ENCODE measurements at places on chromosomes 5 and 9.

GRCh38 chr5:133256276-133256675 is 204.5 kb downstream of the HSPA4 start:
- ATAC-seq, result no peak

GRCh38 chr9:136947028-136947891 is 2.2 kb downstream of the C8G start:
- no peak for ATAC-seq

DNA sequence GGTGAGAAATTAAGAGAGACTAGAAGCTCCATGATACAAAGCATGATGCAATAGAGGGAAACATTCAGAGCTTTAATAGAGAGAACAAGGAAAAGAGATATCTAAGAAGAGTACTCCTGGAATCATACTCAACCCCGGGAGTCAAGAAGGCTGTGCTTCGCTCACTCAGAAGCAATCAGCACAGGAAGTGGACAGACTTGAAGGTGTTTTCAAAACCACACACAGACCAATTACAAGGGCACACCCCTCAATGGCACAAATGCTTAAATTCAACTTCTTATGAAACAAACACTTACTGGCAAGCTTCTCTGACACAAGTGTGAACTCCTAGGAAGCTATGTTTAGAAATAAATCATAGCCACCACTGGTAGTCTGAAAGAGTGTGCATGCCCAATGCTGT is 462.3 kb downstream of the GABRG2 start:
- no peak for ATAC-seq

- ATAC-seq, result peak; percentile 27
Observed at GRCh38 chr9:97768746-97769145, 71.6 kb upstream of the XPA start.

DNA sequence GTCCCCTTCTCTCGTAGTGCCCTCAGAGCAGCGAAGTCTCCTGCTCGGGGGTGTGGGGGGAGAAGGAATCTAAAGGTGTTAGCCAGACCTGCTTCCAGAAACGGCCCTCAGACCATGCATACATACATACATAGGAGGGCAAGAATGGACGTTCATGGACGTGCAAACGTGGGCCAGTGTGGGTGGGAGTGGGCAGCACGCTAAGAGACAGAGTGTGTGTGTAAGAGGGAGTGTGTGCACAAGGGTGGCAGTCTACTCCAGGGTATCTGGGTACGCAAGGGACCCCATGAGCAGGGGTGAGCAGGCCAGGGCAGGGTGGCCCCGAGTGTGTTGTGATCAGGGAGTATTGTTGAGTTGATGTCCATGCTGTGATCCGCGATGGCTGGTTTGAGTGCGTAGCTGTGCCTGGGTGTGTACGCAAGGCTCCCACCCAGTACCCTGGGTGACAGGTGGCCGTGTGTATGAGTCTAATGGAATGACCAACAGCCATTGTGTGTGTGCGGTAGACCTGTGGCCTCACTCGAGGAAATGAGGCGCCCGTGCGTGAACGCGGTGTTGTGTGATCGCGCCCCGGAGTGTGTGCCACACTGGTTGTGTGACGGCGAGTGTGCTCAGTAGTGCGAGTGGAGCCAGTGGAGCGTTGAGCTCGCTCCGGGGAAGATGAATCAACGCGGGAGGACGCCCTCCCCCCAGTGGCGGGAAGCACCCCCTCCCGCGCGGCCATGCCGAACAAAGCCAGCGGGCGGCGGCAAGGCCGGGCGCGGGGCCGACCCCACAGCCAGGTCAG is 826 bp downstream of the GPRIN1 start:
- peak; percentile 64 for ATAC-seq

GRCh38 chr9:109477258-109478050 is 20.7 kb downstream of the PTPN3 start:
- ATAC-seq, result peak; percentile 56

DNA sequence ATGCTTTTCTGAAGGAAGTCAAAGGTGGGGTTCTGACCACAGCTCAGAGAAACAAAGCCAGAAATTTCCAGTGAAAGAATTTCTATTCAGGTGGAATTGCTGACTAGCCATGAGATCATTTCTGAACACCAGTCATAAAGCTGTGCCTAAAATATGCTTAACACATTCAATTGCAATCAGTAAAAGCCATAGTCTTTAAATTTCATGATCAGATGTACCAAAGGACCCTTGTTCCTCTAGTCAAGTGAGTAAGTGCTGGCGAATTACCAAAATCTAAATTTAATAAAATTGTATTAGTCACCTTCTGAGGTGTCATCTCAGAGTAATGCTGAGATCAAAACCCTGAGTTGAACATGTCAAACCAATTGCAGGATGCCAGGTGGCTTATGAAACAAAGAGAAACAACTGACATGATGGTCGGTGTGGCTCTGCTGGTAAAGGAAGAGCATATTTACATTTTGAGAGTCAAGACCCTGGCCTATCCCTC is 334.2 kb upstream of the CCNH start:
- ATAC-seq, result peak; percentile 54

DNA sequence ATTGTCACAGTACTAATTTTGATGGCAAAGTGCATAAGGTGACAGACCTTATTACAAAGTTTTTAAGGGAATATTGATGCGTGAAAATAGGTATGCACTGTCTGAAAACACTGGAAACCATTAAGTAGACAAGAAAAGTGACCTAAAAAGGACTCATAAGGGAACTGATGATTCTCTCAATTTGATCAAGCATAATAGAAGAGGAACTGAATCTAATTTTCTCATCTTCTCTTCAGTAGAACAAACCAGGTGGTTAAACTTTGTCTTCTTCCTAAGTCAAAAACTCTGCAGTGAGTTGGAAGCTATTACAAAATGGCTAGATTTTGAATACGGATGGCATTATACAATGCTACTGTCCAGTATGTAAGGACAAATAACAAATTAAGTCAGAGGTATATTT is 53.4 kb downstream of the RNF145 start:
- ATAC-seq, result no peak

- no peak for ATAC-seq
Observed at GRCh38 chr5:34690898-34691297, 34.8 kb downstream of the RAI14 start.

DNA sequence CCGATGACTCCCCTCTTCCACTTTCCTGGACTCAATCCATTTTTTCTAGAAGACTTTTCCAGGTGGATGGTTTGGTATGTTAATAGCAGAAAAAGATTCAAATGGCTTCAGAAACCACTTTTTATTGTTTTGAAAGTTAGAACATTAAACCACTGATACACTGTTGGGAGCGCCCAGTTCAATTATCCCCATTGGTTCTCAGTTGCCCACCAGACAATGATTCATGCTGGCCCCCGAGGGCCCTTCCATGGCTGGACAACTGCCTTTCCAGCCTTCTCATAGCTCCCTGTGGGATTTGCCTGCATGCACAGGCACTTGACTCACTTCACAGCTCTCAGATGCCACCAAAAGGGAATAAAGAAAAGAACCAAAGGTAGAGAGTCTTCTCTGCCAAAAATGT is 21.3 kb upstream of the ANKRD34B start:
- no peak for ATAC-seq

DNA sequence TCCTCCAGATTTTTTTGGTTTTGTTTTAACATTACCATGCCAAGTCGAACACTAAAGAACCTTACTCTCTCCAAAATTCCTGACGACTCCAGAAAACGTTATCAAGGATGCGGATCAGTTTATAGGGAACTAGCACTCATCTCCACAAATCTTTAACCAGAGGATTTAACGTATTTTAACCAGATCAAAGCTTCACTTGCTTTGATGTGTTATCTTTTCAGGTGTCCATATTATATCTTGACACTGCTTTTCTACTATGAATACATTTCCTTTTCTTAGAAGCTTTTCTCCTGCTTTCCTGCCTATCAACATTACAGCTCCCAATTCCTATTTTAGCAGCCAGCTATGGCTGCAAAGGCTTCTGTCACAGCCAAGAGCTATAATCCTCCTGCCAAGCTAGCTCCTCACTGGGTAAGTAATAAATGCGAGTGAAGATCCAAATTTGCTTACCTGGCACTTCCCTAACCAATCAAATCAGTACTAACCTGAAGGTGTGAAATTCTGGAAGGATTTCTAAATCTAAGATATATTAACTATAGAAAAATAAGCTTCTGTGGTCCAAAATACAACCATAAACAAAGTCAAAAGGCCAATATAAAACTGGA is 60.2 kb downstream of the CDC14B start:
- no peak for ATAC-seq

DNA sequence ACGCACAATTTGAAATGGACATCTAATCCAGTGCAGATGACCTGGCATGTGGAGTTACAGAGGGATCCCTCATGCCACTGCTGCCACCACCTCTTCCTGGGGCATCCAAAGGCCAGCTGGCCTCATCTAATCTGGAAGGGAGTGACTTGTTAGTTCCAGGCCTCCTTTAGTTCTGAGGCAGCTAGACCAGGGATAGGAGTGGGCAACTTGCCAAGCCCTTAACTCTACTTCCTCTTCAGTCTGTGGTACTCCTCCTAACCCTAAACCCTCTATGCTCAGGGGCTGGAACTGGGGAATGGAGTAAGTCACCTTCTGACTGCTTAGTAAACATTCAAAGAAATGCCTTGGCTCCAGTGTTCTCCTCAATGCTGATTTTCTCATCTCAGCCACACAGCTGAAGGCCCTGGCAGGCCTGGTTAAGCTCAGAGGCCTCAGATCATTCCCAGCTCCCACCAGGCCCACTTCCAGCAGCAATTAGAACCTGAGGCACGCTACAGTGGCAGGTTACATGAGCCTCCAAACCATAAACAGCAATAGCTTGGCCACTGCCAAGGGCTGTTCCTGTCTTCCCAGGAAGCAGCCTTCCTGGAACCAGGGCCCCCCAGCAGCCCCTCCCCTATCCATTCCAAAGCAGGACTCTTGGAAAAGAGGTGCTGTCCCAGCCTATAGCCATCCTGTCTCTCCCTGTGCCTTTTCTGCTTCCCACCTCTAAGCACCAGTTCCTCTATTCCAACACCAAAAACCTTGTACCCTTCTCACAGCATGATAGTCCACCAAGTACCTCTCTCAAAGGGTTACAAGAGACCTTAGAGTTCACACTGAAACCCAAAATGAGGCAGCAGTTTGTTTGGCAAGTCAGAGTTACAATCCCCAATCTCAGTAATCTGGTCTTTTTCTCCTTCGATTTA is 2.0 kb downstream of the EIF4EBP3 start:
- ATAC-seq, result no peak

- peak; percentile 14 for ATAC-seq
Observed at GRCh38 chr9:13428766-13429165, 149.3 kb upstream of the MPDZ start.

- ATAC-seq, result no peak
Observed at GRCh38 chr9:138013836-138014562, 136.4 kb downstream of the CACNA1B start.

DNA sequence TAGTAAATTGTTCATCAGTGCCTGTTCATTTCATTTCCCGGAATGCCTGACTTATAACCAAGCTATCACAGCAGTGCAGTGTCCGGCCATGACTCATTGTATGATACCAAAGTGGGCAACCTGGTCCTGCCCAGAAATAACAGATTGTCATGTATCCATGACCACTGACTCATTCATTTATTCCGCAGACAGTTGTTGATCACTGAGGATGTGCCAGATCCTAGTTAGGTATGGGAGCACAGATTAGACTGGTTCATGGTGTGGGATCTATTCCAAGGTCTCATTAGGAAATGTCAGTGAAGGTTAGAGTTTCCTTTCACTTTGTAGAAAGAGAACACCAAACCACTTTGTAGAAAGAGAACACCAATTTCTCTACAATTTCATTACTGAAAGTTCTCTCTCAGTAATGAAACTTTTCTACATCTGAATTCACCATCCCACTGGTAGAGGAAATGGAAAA is 8.7 kb downstream of the NREP start:
- ATAC-seq, result no peak

DNA sequence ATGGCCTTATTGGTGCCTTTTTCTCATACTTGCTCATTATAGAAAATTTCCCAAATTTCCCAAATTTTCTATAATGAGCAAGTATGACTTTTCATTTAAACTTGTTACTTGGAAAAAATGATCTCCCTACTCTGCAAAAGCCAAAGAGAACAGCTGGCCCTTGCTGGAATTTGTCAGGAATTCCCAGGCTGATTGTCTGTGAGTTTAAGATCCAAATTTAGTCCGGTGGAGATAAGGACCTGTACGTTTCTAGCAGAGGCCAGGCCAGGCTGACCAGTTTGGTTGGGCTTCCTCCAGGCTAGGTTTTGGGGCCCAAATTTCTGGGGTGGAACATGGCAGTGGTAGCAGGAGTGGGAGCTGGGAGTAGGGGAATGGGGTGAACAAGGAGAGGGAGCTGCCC is 51.9 kb downstream of the NEURL1B start:
- no peak for ATAC-seq

DNA sequence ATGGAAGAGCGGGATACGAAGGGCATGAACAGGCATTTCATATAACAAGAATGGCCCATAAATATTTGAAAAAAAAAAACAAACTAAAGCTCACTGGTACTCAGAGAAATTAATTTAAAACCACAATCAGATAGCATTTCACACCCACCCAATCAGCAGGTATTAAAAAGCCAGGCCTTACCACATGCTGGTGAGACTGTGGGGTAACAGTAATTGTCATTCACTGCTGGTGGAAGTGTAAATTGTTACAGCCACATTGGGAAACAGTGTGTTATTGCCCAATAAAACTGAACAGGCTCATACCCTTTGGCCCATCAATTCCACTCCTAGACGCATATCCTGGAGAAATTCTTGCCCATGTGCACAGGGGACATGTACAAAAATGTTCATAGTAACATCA is 66.0 kb downstream of the PLAC8L1 start:
- no peak for ATAC-seq

- ATAC-seq, result no peak
Observed at GRCh38 chr5:34496701-34497469, 159.2 kb upstream of the RAI14 start.

DNA sequence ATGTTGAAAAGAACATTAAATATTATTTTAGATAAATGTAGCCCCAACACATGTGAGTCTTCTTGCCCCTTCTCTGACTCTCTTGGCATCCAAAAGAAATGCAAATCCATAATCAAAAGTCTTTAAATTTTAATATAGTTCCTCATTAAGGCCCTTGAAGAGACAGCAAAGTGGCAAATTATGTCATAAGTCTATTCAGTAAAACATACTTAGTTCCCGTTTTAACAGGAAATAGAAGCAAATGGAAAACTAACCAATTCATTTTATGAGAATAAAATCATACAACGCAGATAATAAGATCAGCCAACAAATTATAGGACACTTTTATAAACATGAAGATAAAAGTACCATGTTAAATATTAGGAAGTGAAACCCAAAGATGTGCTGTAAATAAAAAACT is 20.1 kb upstream of the IFNB1 start:
- no peak for ATAC-seq

DNA sequence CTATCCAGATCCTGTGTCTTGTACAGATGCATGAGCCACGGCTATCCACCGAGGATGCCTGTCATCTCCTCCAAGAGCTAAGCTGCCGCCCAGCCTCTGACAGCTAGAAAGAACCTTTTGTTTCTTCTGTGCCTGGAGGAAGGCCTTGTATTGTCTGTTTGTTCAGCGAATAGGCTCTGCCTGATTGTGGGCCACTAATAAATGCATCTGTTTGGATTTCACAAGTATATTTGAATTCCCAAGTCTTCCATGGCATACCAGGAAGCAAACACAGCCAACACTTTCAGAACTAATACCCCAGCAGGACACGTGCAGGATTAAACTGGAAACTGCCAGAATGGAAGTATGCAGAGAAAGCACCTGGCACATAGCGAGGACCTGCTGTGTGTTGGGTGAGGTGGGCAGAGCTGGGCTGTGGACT is 92.7 kb upstream of the NEURL1B start:
- peak; percentile 82 for ATAC-seq

Data from motor neuron (in vitro differentiated cells).